ENCODE measurements at places on chromosomes 6 and 20. TPM values are rescaled to one million over a fixed set of nuclear protein-coding genes. Genes with fewer than 3 reads are reported as not detected.
A peak's percentile ranks its signal among the peaks of the same experiment; 100 is the strongest.

Gene TMC2
- not detected for total RNA-seq

Gene RUNX2
- total RNA-seq = 2.8 TPM

Gene FAM217A
- not detected for total RNA-seq

Gene ACOT8
- 62.0 TPM for total RNA-seq

Gene SPDEF
- total RNA-seq = 39.3 TPM

Gene DPPA5
- total RNA-seq = not detected

Gene PTK7
- 71.3 TPM for total RNA-seq

Gene GPX5
- total RNA-seq = not detected

Gene C20orf144
- not detected for total RNA-seq

Gene MRPL14
- 49.8 TPM for total RNA-seq

Gene SYNDIG1
- not detected for total RNA-seq

Gene STMN3
- 14.8 TPM for total RNA-seq

Gene GGTLC1
- total RNA-seq = not detected

- DNase-seq = no peak
These were observed 17.6 kb downstream of the RNASET2 start for GRCh38 chr6:166938704-166939103.

- no peak for DNase-seq
These were observed 201.8 kb downstream of the GRIK2 start for GRCh38 chr6:101595276-101595675.

GRCh38 chr6:107423474-107423990 lies 35.8 kb downstream of the PDSS2 start:
- no peak for DNase-seq

GRCh38 chr20:47989957-47990356 lies 204.7 kb upstream of the SULF2 start:
- no peak for DNase-seq

GRCh38 chr6:1328129-1328800 lies 16.4 kb downstream of the FOXQ1 start:
- DNase-seq = no peak

GRCh38 chr6:32267035-32267434 lies 43.2 kb upstream of the NOTCH4 start:
- no peak for DNase-seq

DNA sequence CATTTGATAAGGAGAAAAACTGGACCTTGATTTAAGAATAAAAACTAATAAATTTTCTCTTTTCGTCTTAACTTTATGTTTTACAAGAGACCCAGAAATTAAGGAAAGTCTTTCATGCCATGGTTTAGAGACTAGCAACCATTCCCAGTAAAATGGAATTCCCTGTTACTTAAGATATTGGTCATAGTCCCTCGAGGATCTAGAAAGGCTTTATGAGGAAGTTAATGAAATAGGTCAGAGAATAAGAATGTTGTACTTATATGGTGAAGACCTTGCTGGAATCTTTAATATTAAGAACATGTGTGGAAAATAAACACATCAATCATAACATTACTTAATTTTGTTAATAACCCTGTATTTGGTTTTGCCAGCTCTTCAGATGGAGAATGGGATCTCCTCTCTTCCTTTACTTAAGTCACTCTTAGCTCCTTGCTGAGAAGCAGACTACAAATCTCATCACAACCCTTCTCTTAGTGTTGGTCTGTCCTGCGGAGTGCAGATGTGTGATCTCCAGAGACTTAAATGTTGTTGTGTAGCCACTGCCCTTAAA lies 382.9 kb downstream of the QKI start:
- no peak for DNase-seq

- no peak for DNase-seq
These were observed 101.6 kb downstream of the ATXN1 start for GRCh38 chr6:16659466-16660156.

DNA sequence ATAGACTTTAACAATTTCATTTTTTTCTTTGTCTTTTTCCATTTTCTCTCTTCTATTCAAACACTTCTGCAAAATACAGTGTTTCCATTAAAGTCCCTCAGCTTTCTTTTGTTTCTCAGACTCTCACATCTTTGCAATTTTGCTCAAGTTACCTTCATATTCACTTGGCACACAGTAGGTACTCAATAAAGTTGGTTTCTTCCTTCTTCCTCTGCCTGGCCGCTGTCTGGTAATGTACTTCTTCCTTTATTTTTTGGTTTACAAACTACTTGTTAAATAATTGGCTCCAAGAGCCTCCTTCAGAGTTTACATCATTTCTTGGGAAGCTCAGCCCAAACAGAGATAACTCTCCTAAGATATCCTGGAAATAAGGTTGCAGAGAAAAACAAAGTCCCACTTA lies 81.1 kb downstream of the GJA10 start:
- DNase-seq = no peak

GRCh38 chr20:58634521-58635278 lies 16.4 kb upstream of the STX16 start:
- DNase-seq = no peak

- no peak for DNase-seq
These were observed 38.6 kb upstream of the HSF2 start for GRCh38 chr6:122360809-122361208.

DNA sequence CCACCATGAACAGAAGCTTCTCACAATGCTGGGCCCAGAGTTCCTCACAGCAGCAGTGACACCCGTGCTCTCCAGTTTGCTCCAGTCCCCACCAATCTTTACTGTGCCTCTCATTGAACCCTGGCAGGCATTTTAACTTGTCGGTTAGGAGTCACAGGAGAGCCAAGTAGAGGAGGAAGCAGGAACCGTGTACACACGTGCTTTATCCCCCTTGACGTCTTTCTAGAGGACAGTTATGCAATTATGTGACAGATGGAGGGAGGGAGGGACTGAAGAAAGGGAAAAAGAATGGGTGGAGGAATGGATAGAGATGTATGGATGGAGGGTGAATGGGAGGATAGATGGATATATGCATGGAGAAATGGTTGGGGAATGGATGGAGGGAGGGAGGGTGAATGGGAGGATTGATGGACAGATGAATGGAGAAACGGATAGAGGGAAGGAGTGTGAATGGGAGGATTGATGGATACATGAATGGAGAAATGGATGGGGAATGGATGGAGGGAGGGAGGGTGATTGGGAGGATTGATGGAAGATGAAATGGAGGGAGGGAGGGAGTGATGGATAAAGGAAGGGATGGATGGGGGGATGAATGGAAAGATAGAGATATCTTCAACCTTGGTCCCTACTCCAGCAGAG lies 26.0 kb downstream of the RBM38 start:
- DNase-seq = no peak

- DNase-seq = no peak
These were observed 359.5 kb upstream of the SPTLC3 start for GRCh38 chr20:12649234-12649633.

DNA sequence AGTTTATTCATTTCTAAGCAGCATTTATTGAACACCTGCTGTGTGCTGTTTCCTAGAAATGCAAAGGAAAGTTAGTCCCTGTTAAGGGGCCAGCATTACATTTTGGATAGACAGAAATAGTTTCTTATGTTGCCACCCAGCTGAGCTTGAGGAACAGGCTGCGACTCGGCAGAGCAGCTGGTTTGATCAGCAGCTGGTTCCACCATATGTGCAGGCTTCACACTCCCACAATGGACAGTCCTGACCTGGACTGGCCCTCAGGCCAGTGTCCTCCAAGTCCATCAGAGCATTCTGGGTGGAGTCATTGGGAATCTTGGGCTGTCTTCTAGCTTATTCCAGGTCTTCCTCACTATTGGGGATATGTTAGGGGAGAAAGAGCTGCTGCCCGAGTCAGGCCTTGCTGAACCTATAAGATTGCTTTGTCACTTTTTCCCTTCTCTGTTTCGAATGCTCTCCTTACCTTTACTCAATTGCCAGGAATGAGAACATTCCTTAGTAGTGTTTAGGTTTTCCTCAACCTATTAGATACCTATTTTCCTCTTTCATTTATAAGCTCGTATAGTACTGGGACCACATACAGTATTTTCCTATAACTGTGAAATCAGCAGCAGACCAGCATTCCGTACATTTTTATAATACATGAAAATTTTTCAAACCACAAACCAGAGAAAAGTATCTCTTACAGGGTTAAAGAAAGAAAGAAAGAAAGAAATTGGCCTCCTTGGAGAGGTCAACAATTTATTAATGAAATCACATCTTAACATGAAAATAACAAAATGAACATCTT lies 203.0 kb downstream of the FARS2 start:
- DNase-seq = no peak

- peak; percentile 38 for DNase-seq
These were observed 21.9 kb downstream of the SNPH start for GRCh38 chr20:1287787-1288569.

DNA sequence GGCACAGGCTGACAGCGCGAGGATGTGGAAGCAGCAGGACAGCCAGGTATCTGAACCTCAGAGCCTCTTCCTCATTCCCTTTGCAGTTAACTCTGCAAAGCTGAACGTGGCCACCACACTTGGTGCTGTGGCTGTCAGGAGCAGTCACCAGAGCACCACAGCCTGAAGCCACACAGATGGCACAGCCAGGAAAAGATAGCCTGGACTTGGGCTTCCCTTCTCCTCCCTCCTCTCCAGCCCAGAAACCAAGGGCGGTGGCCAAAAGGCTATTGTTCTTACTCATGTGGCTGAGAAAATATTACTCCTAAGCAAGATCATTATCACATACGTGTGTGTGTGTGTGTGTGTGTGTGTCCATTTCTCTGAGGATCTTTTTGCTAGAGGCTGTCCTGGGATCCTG lies 39.8 kb downstream of the CD164 start:
- no peak for DNase-seq

GRCh38 chr6:5082487-5083306 lies 2.4 kb upstream of the PPP1R3G start:
- peak; percentile 85 for DNase-seq

DNA sequence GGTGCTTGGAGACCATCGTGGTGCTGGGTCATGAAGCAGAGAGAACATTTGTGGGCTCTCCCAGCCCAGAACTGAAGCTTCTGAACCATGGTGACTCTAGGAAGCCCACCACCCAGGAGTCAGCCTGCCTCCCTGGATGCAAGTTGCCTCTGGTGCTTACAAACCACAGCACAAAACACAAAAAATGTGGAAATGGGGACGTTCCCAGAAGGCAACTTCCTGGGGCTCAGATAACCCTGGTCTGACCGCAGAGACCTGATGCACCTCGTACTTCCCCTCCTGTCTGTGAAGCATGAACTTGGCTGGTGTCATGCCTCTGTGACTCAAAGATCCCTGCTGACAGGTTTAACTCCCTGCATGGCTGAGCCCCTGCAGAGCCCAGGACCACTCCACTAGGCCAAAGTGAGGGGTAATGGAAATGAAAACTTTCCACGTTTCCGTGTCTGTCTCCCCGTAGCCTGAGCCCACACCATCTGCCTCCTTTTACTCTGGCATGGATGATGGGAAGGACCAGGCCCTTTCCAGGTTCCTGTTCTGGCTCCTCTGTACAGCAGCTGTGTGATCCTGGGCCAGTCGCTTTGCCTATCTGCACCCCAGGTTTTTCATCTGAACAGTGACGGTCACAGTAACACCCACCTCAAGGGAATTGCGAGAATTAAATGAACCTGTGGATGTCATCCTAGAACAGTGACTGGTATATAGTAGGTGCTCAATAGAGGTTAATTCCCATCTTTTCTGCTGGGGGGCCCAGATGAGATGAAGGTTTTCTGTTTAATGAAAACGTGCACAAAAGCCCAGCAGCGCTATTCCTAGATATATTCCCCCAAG lies 57.7 kb downstream of the PPP1R16B start:
- DNase-seq = no peak

GRCh38 chr6:93496548-93496947 lies 77.2 kb upstream of the EPHA7 start:
- no peak for DNase-seq

GRCh38 chr6:80522576-80522975 lies 416.1 kb downstream of the BCKDHB start:
- DNase-seq = no peak

DNA sequence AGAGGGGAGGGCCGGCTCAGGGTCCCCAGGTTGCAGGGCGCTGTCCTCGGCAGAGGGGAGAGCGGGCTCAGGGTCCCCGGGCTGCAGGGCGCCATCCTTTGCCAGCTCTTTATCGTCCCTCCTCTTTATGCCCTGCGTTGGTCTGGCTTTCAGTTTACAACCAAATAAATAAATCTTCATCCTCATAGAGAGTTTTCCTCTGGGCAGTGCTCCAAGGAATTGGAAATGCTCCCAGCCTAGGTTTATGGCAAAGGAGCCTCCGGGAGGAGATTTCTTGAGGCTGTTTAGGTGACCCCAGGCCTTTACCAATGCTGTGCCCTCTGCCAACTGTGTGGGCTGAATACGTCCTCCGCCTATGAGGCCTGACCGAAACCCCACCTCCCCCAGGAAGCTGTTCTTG lies 60.2 kb downstream of the CHMP4B start:
- DNase-seq = no peak

Measured in suprapubic skin (tissue), 4 donors.